ENCODE measurements at places on chromosomes 6 and 20.

DNA sequence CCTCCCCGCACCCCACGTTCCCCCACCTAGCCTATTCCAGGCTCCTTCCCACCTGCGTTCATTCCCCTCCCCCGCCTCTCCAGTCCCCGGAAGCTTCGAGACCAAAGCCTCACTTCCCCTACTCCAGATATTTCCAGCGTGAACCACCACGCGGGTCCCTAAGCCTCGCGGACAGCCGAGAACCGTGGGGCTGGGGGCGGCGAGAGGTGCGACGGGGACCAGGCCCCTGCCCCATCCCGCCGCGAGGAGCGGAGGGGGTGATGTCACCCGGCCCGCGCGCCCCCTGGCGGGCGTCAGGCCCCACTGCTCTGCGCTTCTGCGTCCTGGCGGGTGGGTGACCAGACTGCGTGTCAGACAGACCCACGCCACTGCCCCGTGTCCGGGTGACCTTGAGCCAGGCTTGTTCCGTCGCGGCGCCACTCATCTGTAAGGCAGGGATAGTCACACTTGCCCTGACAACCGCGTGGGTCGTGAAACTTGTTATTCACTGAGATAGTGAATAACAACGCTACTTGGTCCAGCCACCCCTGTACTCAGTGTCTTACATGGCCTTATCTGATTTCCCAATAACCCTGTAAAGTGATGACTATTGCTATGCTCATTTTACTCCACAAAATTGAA lies 9.0 kb upstream of the HSP90AB1 start:
- DNase-seq = no peak

- DNase-seq = no peak
Measured at GRCh38 chr6:148736774-148737412, 9.9 kb upstream of the UST start.

GRCh38 chr6:73309535-73309784 lies 44.6 kb downstream of the DPPA5 start:
- DNase-seq = no peak

- DNase-seq = no peak
Measured at GRCh38 chr20:46001498-46001897, 7.2 kb upstream of the MMP9 start.

All from LNCaP clone FGC (cell line).